Left colon (tissue), 2 donors: ENCODE measurements at places on chromosomes 4 and X. TPM values are rescaled to one million over a fixed set of nuclear protein-coding genes. Genes with fewer than 3 reads are reported as not detected.
A peak's percentile ranks its signal among the peaks of the same experiment; 100 is the strongest.

DKK2 gene
- total RNA-seq = 0.34 TPM

DNA sequence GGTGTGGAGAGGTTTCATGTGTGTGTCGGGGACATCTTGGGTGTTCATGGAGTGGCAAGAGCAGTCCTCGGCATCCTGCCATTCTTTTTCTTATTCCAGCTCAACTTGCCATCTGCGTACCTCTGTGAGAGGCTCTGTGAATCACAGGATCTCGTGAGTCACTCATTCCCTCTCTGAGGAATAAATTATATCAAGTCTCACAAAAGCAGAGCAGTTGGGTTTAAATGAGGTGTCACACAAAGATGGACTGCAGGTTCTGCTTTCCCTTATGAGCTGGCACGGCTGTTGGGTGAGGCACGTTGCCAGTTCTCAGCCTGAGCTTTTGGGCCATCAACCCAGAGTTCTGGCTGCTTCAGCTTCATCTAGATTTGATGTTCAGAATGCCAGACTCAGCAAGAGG lies 6.8 kb upstream of the OCIAD2 start:
- peak; percentile 52 for DNase-seq

PFKFB1 gene
- 0.34 TPM for total RNA-seq

GABRB1 gene
- 0.36 TPM for total RNA-seq

CXCL11 gene
- total RNA-seq = 0.46 TPM
